Endothelial cell of umbilical vein (primary cell): ENCODE measurements at places on chromosomes 13 and 19. TPM values are rescaled to one million over a fixed set of nuclear protein-coding genes. Genes with fewer than 3 reads are reported as not detected.

GRCh38 chr19:47839913-47840312 is 18.2 kb downstream of the CRX start:
- H3K4me3 ChIP-seq = no peak overlapping the region
- no peak overlapping the region for H3K27ac ChIP-seq
- H3K4me1 ChIP-seq = no peaks in the 10 kb centered on the region
- no peaks in the 10 kb centered on the region for H3K27me3 ChIP-seq
- no peaks in the 10 kb centered on the region for H3K36me3 ChIP-seq

The RDH8 gene
- total RNA-seq = not detected in 2 replicates

- H3K4me1 ChIP-seq = peaks cover 3% of the 10 kb centered on the region
- no peak overlapping the region for H3K4me3 ChIP-seq
- no peak for DNase-seq
- H3K27me3 ChIP-seq = no peaks in the 10 kb centered on the region
These were observed 33.8 kb downstream of the KLF2 start for GRCh38 chr19:16358456-16358855.

- no peaks in the 10 kb centered on the region for H3K36me3 ChIP-seq
- no peak for DNase-seq
- peaks cover 12% of the 10 kb centered on the region for H3K27me3 ChIP-seq
- no peaks in the 10 kb centered on the region for H3K4me1 ChIP-seq
- H3K27ac ChIP-seq = no peak within 1 kb of the TSS
These were observed at the start of gene LMTK3 for GRCh38 chr19:48511800-48512503. LMTK3 (minus strand) TSS chr19:48511835; CDS start chr19:48511576, 259 bp downstream.

GRCh38 chr19:3194106-3195087 is 8.7 kb downstream of the NCLN start:
- no peak overlapping the region for H3K27ac ChIP-seq
- H3K36me3 ChIP-seq = no peaks in the 10 kb centered on the region
- H3K27me3 ChIP-seq = no peaks in the 10 kb centered on the region
- H3K4me1 ChIP-seq = no peaks in the 10 kb centered on the region
- no peak overlapping the region for H3K4me3 ChIP-seq

The HOOK2 gene
- 17.3 and 20.0 TPM in 2 replicates for total RNA-seq

DNA sequence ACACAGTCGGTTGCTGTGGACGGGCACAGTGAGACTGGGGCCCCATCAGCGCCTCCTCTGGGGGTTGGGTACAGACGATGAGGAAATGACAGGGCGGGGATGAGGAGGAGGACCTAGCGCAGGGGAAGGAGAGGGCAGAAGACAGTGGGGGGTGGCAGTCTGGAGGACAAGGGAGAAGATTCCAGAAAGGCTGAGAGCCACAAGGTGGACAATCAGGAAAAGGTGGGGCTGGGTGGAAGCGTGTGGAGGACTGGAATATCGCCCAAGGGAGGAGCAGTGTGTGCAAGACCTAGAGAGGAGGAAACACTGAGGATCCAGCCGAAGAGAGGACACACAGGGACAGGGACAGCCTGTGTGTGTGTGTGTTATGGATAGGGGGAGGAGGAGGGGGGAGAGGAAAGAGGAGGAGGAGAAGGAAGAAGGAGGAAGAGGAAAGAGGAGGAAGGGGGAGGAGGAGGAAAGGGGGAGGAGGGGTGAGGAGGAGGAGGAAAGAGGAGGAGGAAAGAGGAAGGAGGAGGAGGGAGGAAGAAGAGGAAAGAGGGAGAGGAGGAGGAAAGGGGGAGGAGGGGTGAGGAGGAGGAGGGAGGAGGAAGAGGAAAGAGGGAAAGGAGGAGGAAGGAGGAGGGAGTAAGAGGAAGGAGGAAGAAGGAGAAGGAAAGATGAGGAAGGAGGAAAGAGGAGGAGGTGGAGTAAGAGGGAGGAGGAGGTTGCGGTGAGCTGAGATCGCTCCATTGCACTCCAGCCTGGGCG is 15.8 kb upstream of the GARIN5A start:
- H3K4me3 ChIP-seq = no peak overlapping the region
- H3K27me3 ChIP-seq = peaks cover 8% of the 10 kb centered on the region
- H3K4me1 ChIP-seq = no peaks in the 10 kb centered on the region
- no peaks in the 10 kb centered on the region for H3K36me3 ChIP-seq

The FCAR gene
- total RNA-seq = not detected in 2 replicates

The CD209 gene
- not detected in 2 replicates for total RNA-seq

GRCh38 chr13:33229446-33230177 is 55.9 kb downstream of the STARD13 start:
- peaks cover 33% of the 10 kb centered on the region for H3K4me1 ChIP-seq
- H3K27me3 ChIP-seq = no peaks in the 10 kb centered on the region
- DNase-seq = no peak
- no peak overlapping the region for H3K4me3 ChIP-seq

DNA sequence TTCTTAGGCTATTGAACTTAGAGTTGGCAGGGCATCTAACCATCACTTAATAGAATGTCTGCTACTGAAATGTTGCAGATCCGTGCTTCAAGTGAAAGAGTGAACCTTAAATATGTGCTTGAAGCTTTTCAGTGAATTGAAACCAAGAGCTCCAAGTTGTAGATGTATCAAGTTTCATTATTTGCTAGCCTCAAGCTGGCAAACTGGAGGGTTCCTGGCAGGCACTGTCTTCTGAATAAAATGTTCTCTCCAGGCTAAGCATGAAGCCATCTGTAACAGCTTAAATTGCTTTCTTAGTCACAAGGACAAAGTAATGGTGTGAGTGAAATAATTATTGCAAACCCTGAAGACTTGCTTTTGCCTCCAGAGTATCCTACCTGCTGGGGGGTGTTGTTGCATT is 415.0 kb upstream of the SPRY2 start:
- H3K27ac ChIP-seq = no peak overlapping the region
- no peaks in the 10 kb centered on the region for H3K36me3 ChIP-seq
- H3K4me1 ChIP-seq = no peaks in the 10 kb centered on the region
- H3K27me3 ChIP-seq = no peaks in the 10 kb centered on the region

The ANKRD24 gene
- total RNA-seq = 0.18 and 0.27 TPM in 2 replicates

GRCh38 chr13:21443171-21443570 is 15.9 kb downstream of the ZDHHC20 start:
- H3K4me1 ChIP-seq = no peaks in the 10 kb centered on the region
- no peak overlapping the region for H3K4me3 ChIP-seq
- H3K27me3 ChIP-seq = no peaks in the 10 kb centered on the region
- H3K27ac ChIP-seq = no peak overlapping the region
- no peaks in the 10 kb centered on the region for H3K36me3 ChIP-seq

The ZNF546 gene
- total RNA-seq = 4.3 and 4.4 TPM in 2 replicates

DNA sequence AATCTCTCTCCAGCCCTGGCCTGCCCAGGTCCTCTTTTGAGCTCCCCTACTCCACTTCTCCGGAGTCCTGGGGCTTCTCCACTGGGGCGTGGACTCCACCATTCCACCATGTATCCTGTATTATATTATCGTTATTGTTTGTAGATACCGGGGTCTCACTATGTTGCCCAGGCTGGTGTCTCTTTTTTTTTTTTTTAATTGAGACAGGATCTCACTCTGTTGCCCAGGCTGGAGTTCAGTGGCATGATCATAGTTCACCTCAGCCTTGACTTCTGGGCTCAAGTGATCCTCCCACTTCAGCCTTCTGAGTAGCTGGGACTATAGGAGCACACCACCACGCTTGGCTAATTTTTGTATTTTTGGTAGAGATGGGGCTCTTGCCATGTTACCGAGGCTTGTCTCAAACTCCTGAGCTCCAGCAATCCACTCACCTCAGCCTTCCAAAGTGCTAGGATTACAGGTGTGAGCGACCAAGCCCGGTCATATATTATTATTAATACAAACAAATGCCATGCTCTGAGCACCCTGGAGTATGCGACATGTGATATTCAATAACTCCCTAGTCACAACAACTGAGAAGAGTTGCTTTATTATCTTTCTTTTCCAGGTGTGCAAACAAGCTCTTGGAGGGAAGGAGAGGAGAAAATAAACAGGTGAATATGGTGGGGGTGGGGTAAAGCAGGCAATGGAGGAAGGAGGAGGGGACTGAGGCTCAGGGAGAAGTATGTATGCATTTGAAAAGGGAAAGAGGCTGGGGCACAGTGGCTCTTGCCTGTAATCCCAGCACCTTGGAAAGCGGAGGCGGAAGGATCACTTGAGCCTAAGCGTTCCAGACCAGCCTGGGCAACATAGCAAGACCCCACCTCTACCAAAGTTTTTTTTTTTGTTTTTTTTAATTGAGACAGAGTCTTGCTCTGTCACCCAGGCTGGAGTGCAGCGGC is 2.8 kb upstream of the CERS4 start:
- no peak overlapping the region for H3K4me3 ChIP-seq
- DNase-seq = no peak
